ENCODE measurements at places on chromosomes 2 and 18.
A peak's percentile ranks its signal among the peaks of the same experiment; 100 is the strongest.

DNA sequence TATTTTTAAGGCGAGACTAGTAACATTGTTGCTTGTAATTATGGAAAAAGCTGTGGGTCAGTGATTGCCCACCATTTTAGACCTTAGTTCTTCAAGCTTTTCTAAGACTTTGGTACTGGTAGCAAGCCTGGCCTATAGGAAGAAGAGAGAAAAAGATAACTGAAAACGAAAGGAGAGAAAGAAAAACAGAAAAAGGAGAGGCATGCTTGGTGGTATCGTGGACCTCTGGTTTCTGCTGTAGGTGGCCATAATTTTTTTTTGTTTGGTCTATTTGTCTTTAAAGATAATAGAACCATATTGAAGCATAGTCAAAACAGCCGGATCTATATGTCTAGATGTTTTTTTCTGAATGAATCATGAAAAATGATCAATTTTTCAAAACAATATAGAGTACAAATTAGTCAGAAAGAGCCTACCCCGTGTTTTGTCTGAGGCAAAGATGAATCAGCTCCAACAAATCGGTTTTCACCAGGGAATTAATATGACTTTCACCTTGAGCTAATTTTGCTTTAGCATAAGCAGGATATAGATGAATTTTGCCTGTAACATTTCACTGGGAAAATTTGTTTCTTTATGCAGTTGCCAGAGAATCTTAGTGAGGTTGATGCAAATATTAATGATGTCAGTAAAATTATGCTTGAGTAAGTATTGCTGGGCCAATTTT, 45.7 kb downstream of the CCDC85A start:
- DNase-seq, result no peak

- no peak for DNase-seq
These were observed 418.8 kb upstream of the NETO1 start for GRCh38 chr18:73286584-73286983.

DNA sequence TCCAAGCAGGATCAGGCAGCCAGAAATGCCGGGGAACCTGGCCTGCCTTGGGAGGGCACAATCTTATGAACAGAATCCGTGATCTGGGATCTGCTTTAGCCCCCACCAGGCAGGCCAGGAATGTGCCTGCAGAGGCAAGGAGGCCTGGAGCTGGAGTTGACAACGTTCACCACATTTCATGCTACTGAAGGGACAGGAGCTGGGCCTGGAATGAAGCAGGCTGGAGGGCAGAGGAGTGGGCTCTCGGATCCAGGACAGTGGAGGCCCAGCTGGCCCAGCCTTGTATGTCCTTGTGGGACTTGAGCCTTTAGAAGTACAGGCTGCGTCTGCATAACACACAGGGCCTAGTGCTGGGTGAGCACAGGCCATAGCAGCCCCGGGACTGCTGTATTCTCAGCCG, 91.8 kb downstream of the KLHL29 start:
- no peak for DNase-seq

GRCh38 chr2:152097801-152098495, 896 bp downstream of the CACNB4 start:
- peak; percentile 23 for DNase-seq

DNA sequence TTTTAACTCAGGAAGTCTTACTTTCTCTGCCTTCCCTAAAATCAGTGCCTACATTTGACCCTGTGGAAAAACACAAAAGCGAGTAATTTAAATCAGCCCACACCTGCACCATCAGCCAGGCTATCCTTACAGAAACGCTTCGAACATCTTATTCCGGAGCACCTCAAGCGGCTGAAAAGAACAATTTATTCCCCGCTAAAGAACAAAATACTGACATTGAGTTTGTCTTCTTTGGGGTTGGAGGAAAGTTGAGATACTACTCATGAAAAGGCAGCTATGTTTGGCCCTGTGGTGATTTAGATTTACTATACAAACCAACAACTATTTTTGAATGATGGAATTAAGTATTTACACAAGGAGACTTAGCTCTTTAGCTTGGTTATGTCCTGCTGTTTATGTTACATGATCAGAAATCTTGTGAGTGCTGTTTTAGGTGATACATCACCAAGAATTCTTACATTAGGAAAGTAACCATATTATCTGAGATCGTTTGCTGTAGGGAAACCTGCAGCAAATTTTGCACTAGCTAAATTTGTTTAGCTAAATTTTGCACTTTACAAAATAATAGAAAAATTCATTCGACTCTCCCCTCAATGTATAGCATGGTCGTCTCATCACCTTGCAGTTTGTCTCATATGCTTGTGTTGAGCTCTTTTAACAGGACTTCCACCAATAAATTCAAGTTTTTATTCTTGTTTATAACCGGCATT, 158.8 kb upstream of the SIX2 start:
- no peak for DNase-seq

GRCh38 chr2:36561237-36561944, 36.6 kb downstream of the FEZ2 start:
- peak; percentile 98 for DNase-seq

DNA sequence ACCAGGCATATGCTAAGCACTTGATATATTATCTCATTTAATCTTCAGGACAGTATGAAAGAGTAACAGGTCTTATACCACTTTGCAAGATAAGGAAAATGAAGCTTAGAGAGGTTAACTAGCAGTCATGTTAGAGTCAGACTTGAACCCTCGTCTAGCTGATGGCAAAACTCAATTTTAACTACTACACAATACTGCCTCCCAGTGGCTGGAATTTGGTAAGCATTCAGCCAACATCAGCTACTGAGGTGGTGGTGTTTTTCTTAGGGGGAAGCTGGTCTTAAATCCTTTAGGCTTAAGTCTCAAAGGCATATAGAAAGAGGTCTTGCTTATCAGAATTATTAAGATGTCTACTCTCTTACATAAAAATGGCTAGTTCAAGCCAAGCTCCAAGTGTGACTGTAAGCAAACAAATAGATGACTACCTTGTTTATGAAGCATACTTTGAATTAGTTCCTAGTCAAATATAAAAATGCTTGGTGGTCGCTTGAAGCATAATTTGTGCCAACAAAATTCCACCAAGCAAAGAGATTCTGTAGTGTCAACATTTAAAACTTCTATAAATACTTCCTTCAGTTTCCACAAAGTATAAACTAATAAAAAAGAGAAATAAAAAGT, 325.4 kb upstream of the FIGN start:
- peak; percentile 48 for DNase-seq

DNA sequence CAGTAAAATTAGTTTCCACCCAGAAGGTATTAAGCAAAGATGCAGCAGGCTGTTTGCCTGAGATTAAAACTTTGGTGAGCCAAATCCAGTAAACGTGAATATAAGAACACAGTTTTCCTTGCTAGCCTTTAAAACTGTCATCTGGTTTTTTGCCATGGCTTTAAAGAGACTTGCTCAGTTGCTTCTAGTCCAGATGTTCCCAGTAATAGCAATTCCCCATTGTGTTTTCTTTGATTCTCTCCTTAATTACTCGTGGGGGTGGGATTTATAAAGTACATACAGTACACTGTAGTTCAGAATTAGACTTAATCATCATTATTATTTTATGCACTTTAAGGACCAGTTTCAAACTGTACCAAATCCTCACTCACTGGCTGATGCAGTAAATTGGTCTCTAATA, 303.5 kb upstream of the ZNF804A start:
- DNase-seq, result no peak

DNA sequence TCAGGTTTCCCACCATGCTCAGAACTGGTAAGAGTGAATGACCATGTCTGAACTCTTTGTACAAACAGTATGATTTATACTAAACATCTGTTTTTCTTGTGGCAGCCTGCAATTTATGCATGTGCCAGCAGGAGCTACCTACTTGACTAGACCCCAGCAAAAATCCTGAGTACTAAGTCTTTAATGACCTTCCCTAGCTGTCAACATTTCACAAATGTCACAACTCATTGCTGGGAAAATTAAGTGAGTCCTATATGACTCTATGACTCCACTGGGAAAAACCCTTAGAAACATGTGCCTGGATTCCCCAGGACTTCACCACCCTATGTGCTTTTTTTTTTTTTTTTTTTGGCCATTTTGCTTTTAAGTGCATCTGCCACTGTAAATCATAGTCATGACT, 1225.8 kb downstream of the SUCLG1 start:
- peak; percentile 4 for DNase-seq

DNA sequence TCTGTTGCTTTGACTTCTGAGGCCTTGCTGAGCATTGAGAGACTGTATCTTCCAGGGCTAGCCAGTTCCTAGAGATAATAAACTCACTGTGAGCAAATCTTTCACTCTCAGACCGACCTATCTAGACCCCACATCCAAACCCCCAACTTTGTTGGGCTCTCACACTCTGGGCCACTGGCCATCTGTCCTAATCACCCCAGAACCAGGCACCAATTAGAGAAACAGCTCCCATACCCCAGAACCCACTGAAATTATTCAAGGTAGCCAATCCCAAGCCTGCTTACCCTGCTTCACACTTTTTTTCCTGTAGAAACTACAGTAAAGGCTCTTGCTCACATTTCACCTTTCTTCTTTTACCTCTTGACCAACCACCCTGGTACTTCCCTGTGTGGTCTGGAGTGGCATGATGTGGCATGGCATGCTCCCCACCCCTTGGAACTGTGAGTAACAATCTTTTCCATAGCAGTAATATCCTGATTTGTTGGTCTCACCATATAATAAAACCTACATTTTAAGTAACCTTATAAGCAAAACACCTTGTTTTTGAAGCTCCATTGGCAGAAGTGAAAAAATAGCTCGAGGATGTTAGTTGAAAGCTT, 55.2 kb downstream of the ANKRD12 start:
- no peak for DNase-seq

GRCh38 chr2:239167011-239167673, 233.7 kb downstream of the HDAC4 start:
- no peak for DNase-seq

- no peak for DNase-seq
These were observed 11.6 kb upstream of the TNP1 start for GRCh38 chr2:216871333-216871934.

GRCh38 chr2:143776526-143777297, 647.5 kb downstream of the ARHGAP15 start:
- no peak for DNase-seq

GRCh38 chr2:48205137-48205798, 299.0 kb upstream of the FBXO11 start:
- DNase-seq, result peak; percentile 30

- DNase-seq, result peak; percentile 32
These were observed 73.0 kb upstream of the KCTD1 start for GRCh38 chr18:26621161-26622026.

DNA sequence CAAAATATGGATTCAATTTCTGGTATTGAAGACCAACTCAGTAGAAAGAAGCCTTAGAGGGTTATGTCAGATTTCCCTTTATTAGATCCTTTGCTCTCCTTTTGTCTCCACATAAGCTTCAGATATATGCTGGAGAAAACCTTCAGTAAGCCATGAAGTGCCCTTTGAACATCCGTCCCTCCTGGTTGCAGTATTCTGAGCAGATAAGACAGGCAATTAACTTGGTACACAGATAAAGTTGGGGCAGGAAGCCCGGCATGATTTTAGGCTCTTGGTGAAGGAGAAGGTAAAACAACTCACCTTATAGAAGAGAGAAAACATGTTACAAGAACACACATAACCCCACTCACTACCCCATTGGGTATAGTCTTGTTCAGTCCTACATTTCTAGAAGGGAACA, 76.4 kb downstream of the SRD5A2 start:
- DNase-seq, result no peak

DNA sequence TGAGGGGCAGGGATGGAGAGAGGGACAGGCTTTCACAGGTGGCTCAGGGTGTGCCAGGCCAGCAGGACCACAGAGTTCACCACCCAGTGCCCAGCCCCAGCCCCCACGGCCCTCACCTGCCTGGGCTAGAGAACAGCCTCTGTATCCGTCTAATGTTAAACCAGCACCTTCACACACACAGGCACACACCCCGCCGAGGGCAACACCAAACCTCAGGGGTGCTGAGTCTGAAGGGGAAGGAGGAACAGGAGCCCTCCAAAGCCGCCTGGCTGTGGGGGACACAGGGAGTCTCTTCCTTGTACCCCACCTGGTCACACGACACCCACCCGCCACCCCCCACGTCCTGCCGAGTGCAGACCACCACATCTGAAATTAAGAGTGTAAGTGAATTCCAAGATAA, 205.8 kb upstream of the SALL3 start:
- DNase-seq, result no peak

DNA sequence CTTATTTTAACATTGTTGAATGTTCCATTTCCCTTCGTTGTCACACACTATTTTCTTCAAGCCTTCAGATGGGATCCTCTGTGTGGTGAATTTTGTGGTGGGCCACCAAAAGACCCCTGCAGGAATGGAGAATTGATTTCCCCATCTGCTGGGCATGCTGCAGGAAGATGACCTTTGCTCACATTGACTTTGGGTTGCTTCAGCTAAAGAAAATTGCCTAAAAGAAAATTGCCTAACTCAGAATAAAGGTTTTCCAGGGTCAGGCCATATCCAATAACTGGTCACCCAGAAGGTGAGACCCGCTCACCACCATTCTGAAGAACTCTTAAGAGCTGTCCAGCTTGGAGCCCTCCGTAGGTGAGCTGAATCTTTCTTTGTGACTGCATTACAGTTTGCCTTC, 192.5 kb downstream of the CDH7 start:
- DNase-seq, result no peak

DNA sequence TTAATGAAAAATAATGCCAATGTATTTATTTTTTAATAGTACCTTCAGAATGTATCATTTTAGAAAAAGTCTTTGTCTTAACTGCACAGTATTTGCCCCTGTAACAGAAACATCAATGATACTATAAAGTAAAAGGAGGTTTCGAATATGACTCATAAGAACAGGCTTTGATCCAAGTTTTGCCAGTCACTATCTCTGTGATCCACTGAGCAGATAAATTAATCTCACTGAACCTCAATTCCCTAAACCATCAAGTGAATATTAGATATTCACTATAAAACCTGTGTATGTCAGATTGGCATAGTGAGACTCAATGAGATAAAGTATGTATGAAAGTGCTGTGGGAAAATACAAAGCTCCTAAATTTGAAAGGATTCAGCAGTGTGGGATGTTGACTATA, 292.1 kb downstream of the EXOC6B start:
- peak; percentile 62 for DNase-seq

GRCh38 chr18:28469946-28470345, 293.0 kb upstream of the CDH2 start:
- DNase-seq, result no peak
